IPS-NIHi11 (cell line): ENCODE measurements at places on chromosomes 5 and 9.
A peak's percentile ranks its signal among the peaks of the same experiment; 100 is the strongest.

DNA sequence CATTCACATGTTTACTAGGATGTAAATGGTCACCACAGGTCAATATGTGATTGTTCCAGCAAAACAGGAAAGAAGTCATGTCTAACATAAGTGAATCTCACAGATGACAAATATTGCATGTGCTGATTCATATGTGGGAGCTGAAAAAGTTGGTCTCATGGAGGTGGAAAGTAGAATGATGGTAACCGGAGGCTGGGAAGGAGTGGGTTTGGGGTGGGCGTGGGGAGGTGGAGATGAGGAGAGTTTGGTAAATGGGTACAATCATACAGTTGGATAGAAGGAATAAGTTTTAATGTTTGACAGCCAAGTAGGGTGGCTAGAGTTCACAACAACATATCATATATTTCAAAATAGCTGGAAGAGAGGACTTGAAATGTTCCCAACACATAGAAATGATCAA, 83.8 kb upstream of the RANBP3L start:
- no peak for DNase-seq

DNA sequence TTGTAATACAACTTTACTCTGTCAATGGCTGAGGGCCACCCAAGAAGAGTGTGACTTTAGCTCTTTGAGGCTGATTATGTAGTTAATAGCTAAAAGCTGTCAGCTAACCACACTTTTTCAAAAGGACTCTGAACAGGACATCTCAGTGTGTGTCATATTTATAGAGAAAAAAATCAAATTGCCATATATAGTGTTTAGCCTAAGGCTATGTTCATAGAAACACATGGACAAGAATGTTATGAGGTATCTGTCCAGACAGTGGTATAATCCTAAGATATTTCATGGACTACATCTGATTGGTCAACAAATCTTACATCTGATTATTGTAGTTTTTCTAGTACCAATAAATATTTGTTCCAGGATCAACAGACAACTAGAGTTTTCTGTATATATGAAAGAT, 42.1 kb upstream of the CDH18 start:
- no peak for DNase-seq

GRCh38 chr9:12554636-12555035, 138.5 kb upstream of the TYRP1 start:
- no peak for DNase-seq

DNA sequence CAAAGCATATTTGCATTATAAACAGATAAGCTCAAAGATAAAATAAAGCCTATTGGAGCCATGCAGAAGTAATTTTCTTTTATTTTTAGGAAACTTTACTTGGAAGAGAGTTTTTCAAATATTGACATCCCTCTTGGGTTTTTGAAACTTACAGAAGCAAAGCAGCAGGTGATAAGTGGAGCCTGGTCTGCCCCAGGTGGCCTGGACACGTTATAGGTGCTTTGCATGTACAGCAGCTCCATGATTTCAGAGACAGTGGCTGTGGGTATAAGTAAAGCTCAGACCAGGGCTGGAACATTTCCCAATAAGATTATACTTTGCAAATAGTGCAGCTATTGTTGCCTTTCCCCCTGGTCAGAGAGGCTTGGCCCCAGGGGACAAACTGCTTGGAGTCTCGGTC, 51.5 kb downstream of the CCDC192 start:
- DNase-seq, result no peak

DNA sequence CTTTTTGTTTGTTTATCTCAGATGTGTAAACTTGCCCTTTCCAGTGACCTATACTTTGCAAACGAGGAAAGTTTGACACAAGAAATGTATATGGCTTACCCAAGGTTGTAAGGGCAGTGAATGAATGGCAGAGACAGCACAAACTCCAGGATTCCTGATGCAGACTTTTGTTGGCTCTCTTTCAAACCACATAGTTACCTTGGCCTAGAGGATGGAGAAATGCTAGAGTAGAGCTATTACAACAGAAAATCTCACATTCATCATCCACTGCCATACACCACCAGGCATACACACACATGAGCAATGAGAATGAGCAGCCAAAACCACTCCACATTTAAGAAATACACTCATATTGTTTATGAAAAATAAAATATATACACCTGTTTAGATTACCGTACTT, 387.0 kb downstream of the TLR4 start:
- no peak for DNase-seq

- DNase-seq, result no peak
Measured at GRCh38 chr5:76742583-76742982, 26.7 kb downstream of the F2R start.

DNA sequence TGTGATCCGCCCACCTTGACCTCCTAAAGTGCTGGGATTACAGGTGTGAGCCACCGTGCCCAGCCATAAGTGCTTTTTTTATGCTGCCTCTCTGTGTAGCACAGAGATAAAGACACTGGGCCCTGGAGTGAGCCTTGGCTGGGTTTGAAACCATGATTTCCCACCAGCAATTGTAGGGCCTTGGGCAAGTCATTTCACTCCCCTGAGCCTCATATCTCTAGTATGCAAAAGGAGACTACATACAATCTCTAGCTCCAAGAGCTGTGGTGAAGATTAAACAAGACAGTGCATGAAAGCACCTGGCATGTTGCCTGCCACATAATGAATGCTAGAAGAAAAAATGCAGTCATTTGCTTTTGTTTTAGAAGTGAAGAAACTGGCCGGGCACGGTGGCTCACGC, 3.9 kb downstream of the FABP6 start:
- no peak for DNase-seq

- DNase-seq, result no peak
Measured at GRCh38 chr9:136484153-136485048, 1.6 kb upstream of the SEC16A start.

DNA sequence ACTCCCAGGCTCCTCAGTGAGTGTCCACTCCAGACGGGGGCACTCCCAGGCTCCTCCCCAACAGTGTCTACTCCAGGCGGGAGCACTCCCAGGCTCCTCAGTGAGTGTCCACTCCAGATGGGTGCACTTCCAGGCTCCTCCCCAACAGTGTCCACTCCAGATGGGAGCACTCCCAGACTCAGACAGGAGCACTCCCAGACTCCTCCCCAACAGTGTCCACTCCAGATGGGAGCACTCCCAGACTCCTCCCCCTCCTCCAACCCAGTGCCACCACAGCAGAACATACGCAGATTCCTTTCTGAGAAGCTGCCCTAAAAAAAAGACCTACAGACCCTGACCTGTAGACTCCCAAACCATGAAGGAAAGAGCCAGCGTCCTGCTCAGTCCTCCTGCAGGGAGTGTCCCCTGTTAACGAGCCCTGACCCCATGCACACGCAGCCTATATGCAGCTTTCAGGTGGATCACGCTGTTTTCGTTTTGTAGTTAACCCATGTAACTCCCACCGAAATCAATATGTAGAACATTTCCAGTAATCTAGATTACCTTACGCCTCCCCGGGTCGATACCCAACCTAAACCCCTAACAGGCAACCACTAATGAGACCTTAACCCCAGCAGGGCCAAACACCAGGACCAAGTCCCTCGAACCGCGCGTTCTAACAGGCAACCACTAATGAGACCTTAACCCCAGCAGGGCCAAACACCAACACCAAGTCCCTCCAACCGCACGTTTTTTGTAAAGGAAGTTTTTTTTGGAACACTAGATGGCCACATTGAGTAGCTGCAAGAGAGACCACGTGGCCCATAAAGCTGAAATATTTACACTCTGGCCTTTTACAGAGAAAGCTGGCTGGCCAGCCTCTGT, 15.7 kb downstream of the PNPLA7 start:
- peak; percentile 70 for DNase-seq

DNA sequence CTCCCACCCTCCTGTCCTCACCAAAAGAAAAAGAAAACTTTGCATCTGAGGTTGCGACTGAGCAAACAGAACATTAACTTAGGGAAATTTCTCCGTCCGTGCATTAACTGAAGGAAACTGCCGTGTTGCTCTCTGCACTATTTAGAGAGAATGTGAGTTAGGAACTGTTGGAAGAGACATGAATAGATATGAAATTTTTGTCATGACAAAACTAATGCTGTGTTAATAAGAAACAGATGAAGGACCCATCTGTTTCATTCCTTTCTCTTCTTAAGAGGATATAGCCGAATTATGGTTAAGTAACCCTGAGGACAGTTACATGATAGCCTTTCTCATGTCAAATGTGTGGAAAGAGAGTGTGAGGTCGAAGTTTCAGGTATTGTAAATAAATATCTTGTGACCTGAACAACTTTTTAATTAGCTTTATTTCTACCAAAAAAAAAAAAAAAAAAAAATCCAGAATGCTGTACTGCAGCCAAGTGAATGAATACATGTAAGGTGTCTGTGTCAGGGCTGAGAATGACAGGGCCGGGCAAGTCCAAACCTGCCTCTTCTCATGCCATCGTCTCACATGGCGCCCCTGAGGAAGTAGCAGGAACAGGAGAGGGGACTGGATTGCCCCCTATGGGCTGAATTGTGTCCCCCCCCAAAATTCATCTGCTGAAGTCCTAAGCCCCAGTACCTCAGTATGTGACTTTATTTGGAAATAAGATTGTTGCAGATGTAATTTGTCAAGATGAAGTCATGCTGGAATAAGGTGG, 35.6 kb upstream of the ANKRD33B start:
- DNase-seq, result no peak

DNA sequence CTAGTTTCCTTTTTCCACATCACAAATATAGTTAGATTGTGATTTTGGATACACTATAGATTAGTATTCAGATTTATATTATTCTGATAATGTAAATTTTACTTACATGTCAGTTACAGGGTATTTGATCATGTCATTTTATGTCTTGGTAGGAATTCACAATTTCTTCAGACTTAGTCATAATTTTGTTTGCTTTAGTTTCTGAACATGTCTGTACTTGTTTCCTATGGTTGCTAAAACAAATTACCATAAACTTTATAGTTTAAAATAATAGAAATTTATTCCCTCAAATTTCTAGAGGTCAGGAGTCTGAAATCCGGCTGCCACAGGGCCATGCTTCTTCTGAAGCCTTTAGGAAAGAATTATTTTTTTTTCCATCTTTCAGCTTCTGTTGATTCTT, 1817.2 kb upstream of the CDH9 start:
- no peak for DNase-seq
